K562 (cell line): ENCODE measurements at places on chromosomes 3 and 15. TPM values are rescaled to one million over a fixed set of nuclear protein-coding genes. Genes with fewer than 3 reads are reported as not detected.

GRCh38 chr3:52934630-52935530, 37.5 kb upstream of the STIMATE start:
- no peaks in the 10 kb centered on the region for H3K4me1 ChIP-seq
- 0 out of 3 replicates have a peak, but pooled peaks cover 5% of the 10 kb centered on the region for H3K36me3 ChIP-seq
- no peaks in the 10 kb centered on the region for H3K27me3 ChIP-seq
- H3K4me3 ChIP-seq = no peak overlapping the region

DNA sequence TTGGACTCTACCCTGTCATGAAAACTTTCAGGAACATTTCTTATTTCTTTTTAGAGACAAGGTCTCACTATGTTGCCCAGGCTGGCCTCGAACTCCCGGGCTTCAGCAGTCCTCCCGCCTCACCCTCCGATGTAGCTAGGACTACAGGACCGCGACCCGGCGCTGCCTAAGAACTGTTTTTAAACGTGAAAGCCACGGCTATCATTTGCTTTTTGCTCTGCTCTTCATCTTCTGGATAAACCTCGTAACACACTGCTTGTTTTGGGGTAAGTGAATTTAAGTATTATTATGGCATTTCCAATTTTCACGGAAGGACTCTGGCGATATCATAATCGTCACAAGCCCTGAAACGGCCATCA, 14.3 kb upstream of the CCNL1 start:
- H3K4me1 ChIP-seq = peaks cover 17% of the 10 kb centered on the region
- peak overlapping the region; percentile 97 for H3K27ac ChIP-seq
- DNase-seq = no peak
- peak overlapping the region; percentile 67 for H3K4me3 ChIP-seq
- no peaks in the 10 kb centered on the region for H3K27me3 ChIP-seq
- H3K36me3 ChIP-seq = no peaks in the 10 kb centered on the region

DNA sequence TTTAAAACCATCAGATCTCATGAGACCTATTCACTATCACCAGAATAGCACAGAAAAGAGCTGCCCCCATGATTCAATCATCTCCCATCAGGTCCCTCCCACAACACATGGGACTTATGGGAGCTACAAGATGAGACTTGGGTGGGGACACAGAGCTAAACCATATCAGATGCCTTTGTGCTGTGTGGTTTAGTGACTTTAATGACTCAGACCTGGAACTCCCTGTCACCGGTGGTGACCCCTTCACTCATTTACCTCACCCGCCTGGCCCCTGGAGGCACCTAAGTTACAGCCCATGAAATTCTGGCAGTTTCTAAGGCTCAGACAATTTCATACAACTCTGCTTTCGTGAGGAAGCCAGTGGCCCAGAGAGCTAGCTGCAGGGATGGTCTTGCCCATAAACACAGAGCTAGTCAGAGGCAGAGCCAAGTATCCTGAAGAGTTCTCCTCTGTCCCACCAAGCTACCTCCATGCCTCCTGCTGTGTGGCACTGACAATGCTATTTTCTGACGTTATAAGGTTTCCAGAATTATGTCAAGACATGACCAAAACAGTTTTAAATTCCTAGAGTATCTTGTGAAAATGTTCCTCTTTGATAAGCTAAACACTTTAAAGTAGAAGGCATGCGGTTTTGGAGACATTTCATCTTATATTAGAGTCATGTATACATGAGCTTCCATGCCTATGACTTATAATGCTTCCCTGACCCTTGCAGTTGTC, 231.1 kb upstream of the IL12A start:
- H3K27me3 ChIP-seq = no peaks in the 10 kb centered on the region
- DNase-seq = no peak
- no peak overlapping the region for H3K27ac ChIP-seq

GRCh38 chr3:138493804-138494606, 59.6 kb downstream of the ESYT3 start:
- no peak overlapping the region for H3K4me3 ChIP-seq
- no peaks in the 10 kb centered on the region for H3K4me1 ChIP-seq
- H3K27me3 ChIP-seq = no peaks in the 10 kb centered on the region
- no peaks in the 10 kb centered on the region for H3K36me3 ChIP-seq

DNA sequence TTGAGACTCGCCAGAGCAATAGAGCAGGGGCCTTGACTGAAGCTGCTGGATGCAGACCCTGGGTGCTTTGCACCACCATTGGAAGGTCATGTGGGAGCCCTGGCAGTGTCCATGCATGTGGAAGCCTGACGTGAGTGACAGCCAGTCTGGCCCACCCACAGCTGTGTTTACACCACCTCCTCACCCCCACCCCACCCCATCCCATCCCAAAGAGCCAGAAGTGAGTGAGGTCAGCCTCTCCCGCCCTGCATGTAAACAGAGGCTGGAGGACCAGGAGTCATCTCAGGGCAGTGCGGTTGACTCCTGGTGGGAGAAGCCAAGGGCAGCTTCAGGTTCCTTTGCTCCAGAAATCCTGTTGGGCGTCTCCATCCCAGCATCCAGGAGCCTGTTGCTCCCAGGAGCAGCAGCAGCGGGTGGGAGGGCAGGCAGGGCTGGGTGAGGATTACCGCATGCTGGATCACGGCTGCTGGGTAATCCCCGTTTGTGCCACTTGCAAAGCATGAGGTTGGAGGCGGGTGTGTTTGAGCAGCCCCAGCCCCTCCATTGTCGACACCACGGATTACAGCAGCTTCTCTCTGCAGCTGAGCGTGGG, 44.6 kb downstream of the CORO2B start:
- peaks cover 46% of the 10 kb centered on the region for H3K27me3 ChIP-seq
- DNase-seq = no peak
- no peak overlapping the region for H3K27ac ChIP-seq
- no peak overlapping the region for H3K4me3 ChIP-seq
- H3K4me1 ChIP-seq = no peaks in the 10 kb centered on the region

DNA sequence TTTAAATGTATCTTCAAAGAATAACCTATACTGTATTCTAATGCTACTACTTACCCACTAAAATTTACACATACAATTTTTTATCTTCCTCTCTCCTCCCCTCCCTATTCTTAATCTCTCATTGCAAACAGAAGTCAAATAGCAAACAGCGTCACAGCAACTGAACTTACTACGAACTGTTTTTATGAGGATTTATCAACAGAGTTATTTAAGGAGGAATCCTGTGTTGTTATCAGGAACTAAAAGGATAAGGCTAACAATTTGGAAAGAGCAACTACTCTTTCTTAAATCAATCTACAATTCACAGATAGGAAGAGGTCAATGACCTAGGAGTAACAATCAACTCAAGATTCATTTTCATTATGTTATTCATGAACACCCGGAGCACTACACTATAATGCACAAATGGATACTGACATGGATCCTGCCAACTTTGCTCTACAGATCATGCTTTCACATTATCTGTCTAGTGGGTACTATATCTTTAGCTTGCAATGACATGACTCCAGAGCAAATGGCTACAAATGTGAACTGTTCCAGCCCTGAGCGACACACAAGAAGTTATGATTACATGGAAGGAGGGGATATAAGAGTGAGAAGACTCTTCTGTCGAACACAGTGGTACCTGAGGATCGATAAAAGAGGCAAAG, 984 bp downstream of the FGF7 start:
- H3K4me1 ChIP-seq = no peaks in the 10 kb centered on the region
- H3K36me3 ChIP-seq = no peaks in the 10 kb centered on the region
- no peak overlapping the region for H3K4me3 ChIP-seq
- H3K27ac ChIP-seq = no peak overlapping the region

- peak overlapping the region; percentile 95 for H3K27ac ChIP-seq
- peak overlapping the region; percentile 87 for H3K4me3 ChIP-seq
- H3K36me3 ChIP-seq = no peaks in the 10 kb centered on the region
- no peak for DNase-seq
Observed at GRCh38 chr3:187746442-187747281, 1.4 kb upstream of the BCL6 start.

GRCh38 chr3:65181391-65181871, 493.6 kb upstream of the ADAMTS9 start:
- no peak overlapping the region for H3K4me3 ChIP-seq
- no peaks in the 10 kb centered on the region for H3K36me3 ChIP-seq
- H3K27me3 ChIP-seq = no peaks in the 10 kb centered on the region
- H3K27ac ChIP-seq = no peak overlapping the region
- DNase-seq = no peak

- H3K27me3 ChIP-seq = no peaks in the 10 kb centered on the region
- no peaks in the 10 kb centered on the region for H3K36me3 ChIP-seq
- no peak overlapping the region for H3K27ac ChIP-seq
- H3K4me3 ChIP-seq = no peak overlapping the region
- H3K4me1 ChIP-seq = no peaks in the 10 kb centered on the region
Observed at GRCh38 chr3:192275741-192276355, 451.5 kb downstream of the FGF12 start.

DNA sequence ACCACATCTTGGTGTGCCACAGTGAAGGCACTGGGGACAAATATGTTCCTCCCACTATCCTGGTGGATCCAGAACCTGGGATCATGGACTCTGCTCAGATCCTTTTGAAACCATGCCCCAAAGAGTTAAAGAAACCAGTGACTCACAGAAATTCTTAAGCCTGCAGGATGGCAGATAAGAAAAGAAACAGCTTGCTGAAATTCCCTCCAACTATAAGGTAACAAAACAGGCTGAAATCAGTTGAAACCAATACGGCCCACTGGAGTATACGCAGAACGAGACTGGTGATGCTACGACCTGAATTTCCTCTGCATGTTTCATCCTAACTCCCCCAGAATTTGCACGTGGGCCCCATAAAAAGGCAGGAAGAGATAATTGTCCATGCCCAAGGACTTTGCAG, 209.6 kb downstream of the TJP1 start:
- no peaks in the 10 kb centered on the region for H3K36me3 ChIP-seq
- no peak overlapping the region for H3K4me3 ChIP-seq
- H3K4me1 ChIP-seq = no peaks in the 10 kb centered on the region; the same call in 2 of the 3 replicates
- peaks cover 7% of the 10 kb centered on the region for H3K27me3 ChIP-seq

DNA sequence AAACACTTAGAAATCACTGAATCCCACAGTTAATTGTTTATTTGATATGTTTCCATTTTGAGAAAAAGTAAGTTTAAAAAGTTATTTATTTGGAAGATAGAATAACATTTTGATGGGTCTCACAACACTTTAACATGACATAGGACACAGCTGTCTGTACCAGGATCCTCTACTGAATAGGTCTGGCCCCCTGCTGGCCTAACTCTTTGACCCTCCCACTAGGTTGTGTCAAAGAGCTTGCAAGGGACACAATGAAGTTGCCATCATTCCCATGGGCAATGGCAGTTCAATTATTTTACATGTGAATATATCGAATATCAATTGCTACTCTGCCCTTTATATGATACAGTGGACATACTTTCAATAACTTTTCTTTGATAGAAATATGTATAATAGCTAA, 138.9 kb downstream of the EPHA3 start:
- H3K27me3 ChIP-seq = no peaks in the 10 kb centered on the region
- H3K36me3 ChIP-seq = no peaks in the 10 kb centered on the region
- H3K4me3 ChIP-seq = no peak overlapping the region
- H3K4me1 ChIP-seq = no peaks in the 10 kb centered on the region
- H3K27ac ChIP-seq = no peak overlapping the region

DNA sequence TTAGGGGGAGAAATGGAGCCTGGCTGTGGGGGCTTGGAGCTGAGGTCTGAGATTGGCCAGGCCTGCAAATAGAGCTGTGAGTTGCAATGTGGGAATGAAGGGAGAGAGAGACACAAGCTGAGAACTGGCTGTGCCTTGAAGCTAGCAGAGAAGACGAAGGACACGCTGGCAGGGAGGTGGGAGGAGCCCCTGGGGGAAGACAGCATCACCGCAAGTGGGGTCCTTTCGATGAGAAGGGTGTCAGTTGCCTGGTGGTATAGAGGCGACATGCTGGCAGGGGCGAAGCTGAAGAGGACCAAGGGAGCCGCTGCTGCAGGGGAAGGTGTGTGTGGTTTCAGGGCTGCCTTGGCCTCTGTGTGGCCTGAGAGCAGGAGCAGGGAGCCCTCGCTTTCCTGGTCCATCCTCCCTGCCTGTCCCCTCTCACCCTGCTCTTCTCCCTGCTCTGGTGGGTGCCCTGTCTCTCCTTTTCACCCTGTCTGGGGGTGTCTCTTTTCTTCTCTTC, 5.5 kb downstream of the RHCG start:
- H3K27ac ChIP-seq = no peak overlapping the region
- no peak overlapping the region for H3K4me3 ChIP-seq
- H3K4me1 ChIP-seq = no peaks in the 10 kb centered on the region

Gene LMOD3
- not detected in 2 replicates for total RNA-seq

Gene PRSS50
- not detected in 2 replicates for total RNA-seq

Gene CHST2
- total RNA-seq = 55.1 and 60.3 TPM in 2 replicates

Gene C3orf22
- total RNA-seq = not detected in 2 replicates

Gene LHFPL4
- total RNA-seq = not detected in 2 replicates

Gene DLL4
- 1.1 and 1.3 TPM in 2 replicates for total RNA-seq
